ENCODE measurements at places on chromosomes 3 and 15. TPM values are rescaled to one million over a fixed set of nuclear protein-coding genes. Genes with fewer than 3 reads are reported as not detected.

SENP7 gene
- 10.9 TPM for total RNA-seq

NR2E3 gene
- total RNA-seq, result 0.14 TPM

SCN11A gene
- total RNA-seq, result under 0.01 TPM

REC114 gene
- not detected for total RNA-seq

ZNF445 gene
- total RNA-seq, result 4.4 TPM

PEAK1 gene
- 21.6 TPM for total RNA-seq

ALDH1A2 gene
- 0.85 TPM for total RNA-seq

HAUS2 gene
- total RNA-seq, result 28.0 TPM

INO80 gene
- 31.1 TPM for total RNA-seq

MAN2A2 gene
- 32.7 TPM for total RNA-seq

RASL12 gene
- total RNA-seq, result not detected

PAK6 gene
- 20.3 TPM for total RNA-seq

SLC12A1 gene
- total RNA-seq, result not detected

SYNM gene
- total RNA-seq, result 0.68 TPM

AGBL1 gene
- total RNA-seq, result not detected

OSTN gene
- not detected for total RNA-seq

ATP13A4 gene
- total RNA-seq, result 6.2 TPM

CTXN2 gene
- total RNA-seq, result not detected

All from nasal cavity respiratory epithelium epithelial cell of viscerocranial mucosa (primary cell).